ENCODE measurements at places on chromosomes 7 and 10.

DNA sequence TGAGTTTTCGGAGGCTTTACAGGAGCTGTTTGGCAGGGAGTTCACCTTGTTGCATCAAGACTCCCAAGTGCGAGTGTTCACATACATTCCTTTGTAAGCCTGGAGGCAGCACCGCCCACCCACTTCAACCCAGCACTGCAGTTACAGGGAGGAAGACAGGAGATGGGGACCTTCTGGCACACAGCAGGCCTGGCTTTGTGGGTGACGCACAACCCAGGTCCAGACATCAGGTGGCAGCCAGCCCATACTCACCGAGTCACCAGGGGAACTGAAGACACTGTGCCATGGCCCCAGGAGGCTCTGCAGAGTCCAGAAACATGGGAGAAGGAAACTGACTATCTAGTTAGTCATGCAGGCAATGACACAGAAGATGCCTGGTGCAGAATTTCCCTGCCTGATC is 305.9 kb upstream of the RNF32 start:
- no peak for DNase-seq

- no peak for DNase-seq
Measured at GRCh38 chr7:141342621-141343408, 208.4 kb upstream of the AGK start.

DNA sequence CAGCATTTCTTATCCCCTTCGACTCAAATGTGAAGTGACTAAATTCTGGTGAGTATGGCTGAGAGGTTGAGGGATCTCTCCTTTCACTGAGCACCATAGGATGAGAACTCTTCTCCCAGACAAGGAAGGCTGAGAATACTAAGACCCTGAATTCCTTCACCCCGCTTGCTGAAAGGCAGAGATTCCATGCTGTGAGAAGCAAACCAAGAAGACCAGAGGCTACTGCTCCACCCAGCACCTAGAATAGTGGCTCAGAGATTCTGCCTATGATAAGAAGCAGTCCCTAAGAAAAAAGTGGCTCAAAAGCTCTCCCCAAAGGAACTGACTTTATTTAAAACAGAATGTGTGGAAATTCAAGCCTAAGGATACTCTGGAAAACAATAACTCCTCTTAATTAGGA is 26.7 kb upstream of the WNT2 start:
- DNase-seq, result no peak

- no peak for DNase-seq
Measured at GRCh38 chr7:112144284-112145059, 61.7 kb downstream of the DOCK4 start.

- no peak for DNase-seq
Measured at GRCh38 chr10:34171957-34172527, 643.1 kb downstream of the PARD3 start.

DNA sequence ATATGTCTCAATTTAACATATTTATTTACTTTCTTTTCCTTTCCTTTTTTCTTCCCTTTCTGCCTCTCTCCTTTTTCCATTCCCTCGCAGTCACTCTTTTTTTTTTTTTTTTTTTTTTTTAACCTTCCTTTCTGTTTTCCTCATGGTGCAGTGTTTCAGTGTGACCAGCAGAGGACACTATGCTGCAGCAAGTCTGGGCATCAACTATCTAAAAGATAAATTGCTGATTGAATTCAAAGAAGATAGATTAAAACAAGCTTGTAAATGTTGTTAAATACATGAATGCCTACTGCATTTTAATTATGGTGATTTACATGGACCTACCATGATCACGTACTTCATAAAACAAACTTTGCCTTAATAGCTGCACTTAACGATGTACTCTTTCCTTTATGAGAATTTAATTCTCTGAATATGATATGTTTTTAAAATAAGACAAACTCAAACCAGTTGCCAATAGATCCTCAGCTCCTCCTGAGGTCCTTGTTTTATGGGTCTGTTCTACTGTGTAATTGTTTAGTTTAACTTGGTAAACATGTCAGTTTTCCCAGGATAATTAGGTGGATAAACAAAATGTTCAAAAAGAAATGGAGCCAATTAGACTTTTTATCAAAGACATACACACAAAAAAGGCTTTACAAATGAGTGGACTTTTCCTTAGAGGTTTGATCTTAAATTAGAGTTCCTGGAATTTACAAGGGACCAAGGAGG is 101.0 kb upstream of the AGR3 start:
- DNase-seq, result no peak

- no peak for DNase-seq
Measured at GRCh38 chr7:130401101-130401500, 20.8 kb downstream of the CPA1 start.

GRCh38 chr7:43537765-43538403 is 45.0 kb upstream of the STK17A start:
- no peak for DNase-seq

DNA sequence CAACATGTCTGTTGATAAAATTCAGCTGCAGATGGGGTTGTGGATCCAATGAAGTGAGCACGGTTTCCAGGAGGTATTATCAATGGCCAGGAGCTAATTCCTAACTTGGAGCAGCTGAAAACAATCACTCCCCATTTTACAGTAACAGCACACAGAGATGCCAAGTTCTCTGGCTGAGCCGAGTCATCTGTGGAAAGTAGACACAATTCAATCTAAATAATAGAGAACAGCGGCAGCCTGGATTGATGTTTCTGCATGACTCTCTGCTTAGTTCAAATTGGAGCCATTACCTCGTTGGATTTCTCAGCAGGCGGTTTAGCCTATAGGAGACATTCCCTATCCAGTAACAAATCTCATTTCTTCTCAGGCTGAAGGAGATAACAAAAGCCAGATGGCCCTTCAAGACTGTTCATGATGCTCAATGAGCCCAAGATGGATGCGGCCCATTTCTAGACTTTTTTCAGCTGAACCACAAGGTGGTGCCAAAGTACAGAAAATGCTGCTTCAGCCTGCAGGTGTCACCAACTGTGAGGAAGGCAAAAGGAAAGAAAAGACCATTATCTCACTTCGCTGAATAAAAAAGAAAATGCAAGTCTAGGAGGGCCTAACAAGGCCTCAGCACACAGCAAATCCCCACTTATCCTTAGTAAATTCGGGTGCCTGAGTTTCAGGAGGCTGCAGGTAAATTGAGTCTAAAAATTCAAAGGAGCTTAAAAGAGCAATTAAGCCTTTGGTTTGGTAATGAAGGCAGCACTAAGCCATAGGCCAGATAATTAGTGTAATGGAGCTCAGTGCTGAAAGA is 83.7 kb downstream of the SLC16A9 start:
- peak; percentile 4 for DNase-seq

DNA sequence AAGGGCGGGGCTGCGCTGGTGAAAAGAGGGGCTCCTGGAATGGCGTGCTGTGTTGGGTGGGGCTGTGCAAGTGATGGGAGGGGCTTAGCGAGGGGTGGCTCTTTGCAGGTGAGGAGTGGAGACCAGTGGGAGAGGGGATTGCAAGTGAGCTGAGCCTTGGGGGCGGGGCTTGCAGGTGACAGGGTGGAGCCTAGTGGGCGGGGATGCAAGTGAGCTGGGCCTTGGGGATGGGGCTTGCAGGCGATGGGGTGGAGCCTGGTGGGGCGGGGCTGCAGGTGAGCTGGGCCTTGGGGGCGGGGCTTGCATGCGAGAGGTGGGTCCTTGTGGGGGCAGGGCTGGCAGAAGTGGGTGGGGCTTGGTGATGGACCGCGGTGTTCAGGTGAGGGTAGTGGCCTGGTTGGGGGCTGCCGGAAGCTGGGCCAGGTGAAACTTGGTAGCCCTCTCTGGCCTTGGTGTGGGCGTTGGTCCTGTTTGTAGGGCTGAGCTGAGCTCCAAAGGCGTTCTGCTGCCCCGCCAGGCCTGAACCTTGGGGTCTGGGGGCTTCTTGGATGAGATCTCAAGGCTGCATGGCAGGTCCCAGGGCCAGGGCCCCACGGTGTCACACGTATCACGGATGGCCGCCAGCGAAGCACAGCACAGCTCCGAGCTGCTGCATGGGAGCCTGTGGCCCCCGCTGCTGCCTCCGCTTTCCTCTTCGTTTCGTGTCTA is 743 bp upstream of the PITRM1 start:
- DNase-seq, result no peak

- DNase-seq, result no peak
Measured at GRCh38 chr7:85775431-85775830, 588.6 kb upstream of the SEMA3D start.

- DNase-seq, result no peak
Measured at GRCh38 chr10:79354141-79354540, 6.9 kb downstream of the PPIF start.

GRCh38 chr7:2417981-2418481 is 14.6 kb downstream of the CHST12 start:
- DNase-seq, result peak; percentile 53

- DNase-seq, result no peak
Measured at GRCh38 chr10:22047812-22048211, 44.3 kb upstream of the DNAJC1 start.

- DNase-seq, result no peak
Measured at GRCh38 chr10:75038335-75038734, 73.1 kb upstream of the SAMD8 start.

DNA sequence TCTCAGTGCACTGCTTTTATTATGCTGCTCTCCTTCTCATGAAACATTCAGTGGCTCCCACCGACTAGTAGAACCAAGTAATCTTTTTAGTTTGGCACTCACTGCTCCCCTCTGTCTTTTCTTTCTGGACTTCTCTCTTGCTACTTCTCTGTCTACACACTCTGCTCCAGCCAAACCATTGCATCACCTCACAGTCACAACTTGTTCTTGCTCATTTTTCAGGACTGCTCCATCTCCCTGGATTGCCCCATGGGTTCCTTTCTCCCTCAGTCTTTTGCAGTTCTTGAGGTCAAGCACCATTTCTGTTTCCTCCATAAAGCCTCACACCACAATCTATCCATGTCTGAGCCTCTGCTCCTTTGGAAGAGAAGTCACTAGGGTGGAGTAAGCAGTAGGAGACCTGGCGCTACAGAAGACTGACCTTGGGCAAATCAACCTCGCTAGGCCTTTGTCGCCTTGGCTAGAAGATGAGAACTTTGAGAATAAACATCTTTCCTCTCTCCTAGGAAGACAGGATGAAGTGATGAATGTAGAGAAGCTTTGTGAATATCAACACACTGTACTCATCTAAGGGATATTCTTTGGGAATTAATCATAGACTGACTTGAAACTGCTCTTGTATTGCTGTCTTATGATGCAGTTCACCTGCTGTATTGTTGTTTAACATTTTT is 186.2 kb downstream of the LRMDA start:
- no peak for DNase-seq

- no peak for DNase-seq
Measured at GRCh38 chr10:514137-514671, 175.3 kb downstream of the DIP2C start.

GRCh38 chr10:17229717-17229966 is 1.6 kb downstream of the VIM start:
- no peak for DNase-seq

DNA sequence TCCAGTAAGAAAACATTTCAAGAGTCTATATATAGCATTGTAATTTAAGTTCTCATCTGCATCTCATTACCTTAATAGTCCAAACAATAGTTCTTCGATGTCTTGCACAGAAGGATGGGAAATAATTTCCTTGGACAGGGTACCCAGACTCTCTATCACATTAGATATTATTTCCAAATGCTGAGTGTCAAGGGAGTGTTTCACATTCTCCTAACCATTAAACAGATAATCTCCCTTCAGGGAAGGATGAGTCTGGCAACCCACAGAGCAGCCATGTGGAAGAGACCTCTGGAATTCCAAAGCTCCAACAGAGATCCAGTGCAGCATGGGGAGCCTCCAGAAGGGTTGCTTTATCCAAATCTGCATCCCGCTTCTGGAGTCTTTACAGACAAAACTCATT is 89.6 kb downstream of the FZD1 start:
- DNase-seq, result no peak

GRCh38 chr10:117163061-117163953 is 25.2 kb upstream of the VAX1 start:
- DNase-seq, result no peak

DNA sequence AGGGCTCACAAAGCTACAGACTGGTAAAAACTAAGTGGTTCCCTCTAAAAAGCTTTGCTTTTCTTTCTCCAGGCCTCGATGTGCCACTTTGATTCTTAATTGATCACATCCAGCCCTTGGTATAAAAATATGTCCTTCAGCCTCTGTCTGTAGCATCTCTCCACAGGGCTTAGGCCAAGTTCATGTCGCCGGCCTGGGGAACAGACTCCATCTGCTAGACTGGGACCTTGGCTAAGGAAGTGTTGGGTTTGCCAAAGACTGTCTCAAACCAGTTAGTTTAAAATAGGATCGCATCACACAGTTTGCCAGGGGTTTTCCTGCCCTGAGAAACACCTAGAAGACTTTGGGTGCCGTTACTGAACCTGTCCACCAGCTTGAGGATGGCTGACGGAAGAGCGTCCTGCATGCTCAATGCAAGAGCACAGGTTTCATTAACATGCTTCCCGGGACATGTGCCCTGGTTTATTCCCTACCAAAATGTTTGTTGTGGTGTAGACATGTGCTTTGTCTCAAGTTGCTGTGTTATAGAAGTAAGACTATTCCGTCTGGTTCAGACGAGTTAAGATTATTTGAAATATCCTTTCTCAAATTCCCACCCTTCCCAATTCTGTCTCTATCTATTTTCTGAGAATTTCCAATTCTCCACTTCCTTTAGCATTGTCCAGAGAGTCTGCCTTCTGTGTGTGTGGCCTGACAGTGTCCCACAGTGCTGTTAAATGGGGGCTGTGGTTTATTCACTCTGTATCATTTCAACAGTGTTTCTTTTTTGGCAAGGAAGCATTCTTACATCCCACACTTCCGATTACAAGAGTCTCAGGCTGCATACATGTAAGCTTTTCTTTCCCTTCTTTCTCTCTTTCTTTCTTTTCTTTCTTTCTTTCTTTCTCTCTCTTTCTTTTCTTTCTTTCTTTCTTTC is 334.7 kb downstream of the INHBA start:
- no peak for DNase-seq

GRCh38 chr7:140390034-140390433 is 8.3 kb downstream of the SLC37A3 start:
- DNase-seq, result no peak

DNA sequence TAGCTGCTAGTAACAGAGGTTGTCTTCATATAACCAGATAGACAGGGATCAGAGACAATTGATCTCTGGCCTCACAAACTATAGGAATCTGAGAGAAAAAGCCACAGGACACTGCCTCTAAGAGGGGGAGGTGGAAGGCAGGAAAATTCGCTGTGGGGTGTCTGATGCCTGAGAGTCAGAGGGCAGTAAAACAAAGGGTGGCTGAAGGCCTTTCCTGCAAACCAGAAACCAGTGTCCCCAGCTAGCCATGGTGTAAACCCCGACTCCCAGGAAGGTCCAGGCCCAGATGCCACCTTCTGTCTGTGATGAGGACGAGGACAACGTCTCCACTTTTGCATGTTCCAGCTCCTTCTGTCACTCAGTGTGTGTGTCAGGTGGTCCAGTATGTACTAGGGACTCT is 215.1 kb downstream of the ADARB2 start:
- no peak for DNase-seq

DNA sequence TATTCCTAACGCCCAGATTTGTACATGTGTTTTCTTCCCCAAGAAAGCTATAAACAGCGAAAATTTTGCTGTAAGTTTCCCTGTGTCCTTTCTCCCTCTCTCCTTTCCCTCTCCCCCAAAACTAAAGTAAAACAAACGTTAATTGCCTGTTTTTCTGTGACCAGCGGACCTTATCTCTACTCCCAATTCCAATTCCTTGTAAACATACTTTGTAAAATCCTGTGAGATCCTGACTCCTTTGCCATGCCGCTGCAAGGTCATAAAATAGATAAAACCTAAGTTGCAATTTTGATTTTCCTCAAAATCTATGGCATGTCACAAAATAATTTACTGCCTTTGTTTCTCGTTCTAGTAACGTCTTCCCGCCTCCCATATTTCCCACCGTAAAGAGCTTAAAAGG is 217.6 kb downstream of the USP6NL start:
- no peak for DNase-seq

GRCh38 chr7:89002981-89003956 is 207.7 kb upstream of the TEX47 start:
- no peak for DNase-seq

Measured in stimulated activated CD8-positive, alpha-beta memory T cell treated with anti-CD3 and anti-CD28 coated beads, Interleukin-7, amount 100 ng/mL, for 4 hours (primary cell).